Effector CD4-positive, alpha-beta T cell (primary cell): ENCODE measurements at places on chromosomes 12 and 14.
A peak's percentile ranks its signal among the peaks of the same experiment; 100 is the strongest.

DNA sequence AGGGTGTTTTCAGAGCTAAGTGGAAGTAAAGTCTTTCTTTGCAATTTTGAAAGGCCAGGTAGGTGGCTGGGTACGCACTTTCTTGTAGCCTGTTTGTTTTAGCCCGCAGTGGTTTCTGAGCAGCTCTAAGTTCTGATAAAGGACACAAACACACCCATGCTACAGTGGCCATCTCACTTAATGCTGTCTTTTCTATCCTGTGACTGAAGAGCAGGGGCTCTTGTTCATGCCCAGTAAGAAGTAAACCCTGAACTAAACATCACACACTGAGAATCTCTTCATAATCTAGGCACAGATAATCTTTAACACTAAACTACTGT, 427.2 kb downstream of the RAD51B start:
- DNase-seq: no peak

- no peak for DNase-seq
Observed at GRCh38 chr14:85415015-85415712, 114.8 kb upstream of the FLRT2 start.

GRCh38 chr12:62533755-62534107, 67.1 kb downstream of the MON2 start:
- DNase-seq: no peak

DNA sequence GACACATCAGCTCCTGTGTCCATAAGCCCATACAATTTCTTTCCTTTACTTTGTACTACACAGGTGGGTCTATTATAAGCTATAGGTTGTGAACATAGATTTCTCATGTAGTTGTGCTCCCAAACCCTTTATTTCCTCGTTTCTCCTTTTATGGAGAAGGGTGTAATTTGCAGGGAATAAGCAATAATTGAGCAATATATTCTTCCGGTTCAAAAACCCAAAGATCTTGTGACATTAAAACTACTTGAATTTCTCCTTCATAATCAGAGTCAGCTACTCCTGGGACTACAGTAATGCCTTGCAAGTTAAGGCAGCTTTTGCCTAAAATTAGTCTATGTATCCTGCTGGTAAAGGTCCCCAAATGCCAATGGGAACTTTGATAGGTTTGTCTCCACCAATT, 19.1 kb upstream of the MAPKAPK5 start:
- DNase-seq: no peak

GRCh38 chr14:55780156-55780946, 200.3 kb downstream of the KTN1 start:
- DNase-seq: no peak

- no peak for DNase-seq
Observed at GRCh38 chr14:24280797-24281460, 9.5 kb upstream of the RABGGTA start.

GRCh38 chr12:82805812-82806497, 119.2 kb downstream of the TMTC2 start:
- DNase-seq: no peak

DNA sequence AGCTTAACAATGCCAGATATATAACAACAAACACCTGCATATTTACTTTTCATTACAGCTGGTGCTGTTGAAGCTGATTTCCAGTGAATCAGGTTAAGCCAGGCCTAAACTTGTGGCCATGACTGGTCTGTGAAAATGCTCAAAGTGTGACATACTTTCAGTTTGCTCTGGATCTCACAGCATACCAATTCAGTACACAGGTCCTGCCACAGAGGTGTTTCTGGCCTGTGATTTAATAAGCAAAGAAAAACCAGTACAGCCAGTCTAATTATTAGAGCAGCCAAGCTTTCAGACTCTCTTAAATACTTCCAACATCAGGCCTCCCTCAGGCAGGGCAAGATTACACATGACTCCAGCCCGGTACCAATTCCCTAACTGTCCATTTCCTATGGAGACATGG, 27.4 kb upstream of the TMCC3 start:
- no peak for DNase-seq

GRCh38 chr12:76706101-76706500, 57.8 kb upstream of the ZDHHC17 start:
- DNase-seq: no peak

DNA sequence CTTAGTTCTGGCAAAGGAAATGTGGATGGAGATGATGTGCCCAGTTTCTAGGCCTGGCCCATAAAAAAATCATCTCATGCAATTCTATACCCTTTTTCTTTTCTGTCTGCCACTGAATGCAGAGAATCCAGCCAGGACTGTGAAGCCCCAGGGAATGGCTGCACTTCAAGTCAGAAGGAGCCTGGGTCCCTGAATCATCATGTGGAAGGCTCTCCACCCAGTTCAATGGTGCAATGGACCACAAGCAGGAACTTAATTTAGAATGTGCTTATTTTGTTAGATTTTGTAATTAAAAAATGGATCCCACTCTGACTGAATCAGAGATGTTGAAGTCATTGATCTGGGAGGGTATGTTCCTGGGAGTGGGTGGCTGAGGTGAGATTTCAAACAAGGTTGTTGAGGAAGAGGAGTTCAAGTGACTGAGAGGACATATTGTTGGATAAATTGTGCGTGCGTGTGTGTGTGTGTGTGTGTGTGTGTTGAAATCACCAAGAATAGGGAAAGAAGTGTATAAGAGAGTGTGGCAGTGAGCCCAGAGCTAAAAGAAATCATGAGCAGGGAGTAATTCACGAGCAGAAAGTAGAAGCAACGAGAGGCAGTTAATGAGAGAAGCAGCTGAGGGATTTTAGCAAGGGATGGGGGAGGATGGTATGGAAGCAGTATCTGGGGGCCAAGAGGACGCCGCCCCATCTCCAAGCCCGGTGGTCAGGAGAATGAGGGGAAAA, 125.4 kb downstream of the TMX1 start:
- no peak for DNase-seq

DNA sequence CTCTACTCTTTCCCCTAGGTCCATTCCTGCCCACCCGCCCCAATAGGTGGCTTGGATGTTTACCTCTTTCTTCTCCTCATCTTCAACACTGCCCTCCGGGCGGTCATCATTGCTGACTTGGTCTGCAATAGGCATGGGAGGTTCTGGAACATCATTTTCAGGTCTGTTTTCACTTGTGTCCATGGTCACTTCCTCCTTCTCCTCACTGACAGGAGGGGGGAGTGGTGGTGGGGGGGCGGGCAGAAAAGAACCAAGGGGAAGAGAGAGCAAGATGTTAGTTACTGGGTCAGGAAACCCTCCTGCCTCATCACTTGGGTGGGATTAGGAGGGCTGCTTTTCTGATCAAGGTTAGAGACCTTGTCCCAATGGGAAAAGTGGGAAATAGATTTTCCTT, 12.1 kb upstream of the CDH24 start:
- DNase-seq: no peak

GRCh38 chr14:58574623-58575022, 63.1 kb upstream of the DACT1 start:
- no peak for DNase-seq

DNA sequence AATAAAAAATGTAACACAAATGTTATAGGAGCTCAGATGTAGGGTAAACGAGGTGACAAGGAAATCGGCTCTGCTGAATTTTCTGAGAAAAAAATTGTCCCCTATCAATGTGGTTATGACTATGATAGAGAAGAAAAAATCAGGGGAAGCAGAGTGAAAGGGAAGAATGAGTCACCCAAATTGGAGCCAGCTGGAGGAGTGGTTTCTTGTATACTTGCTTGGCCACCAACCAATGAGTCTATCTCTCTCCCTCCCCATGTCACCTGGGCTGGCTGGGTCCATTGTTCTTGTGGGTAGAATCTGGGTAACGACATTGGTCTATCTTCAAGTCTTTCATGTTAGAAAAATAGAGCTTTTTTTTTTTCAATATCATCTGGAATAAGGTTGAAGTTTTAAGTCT, 196.6 kb upstream of the FLRT2 start:
- no peak for DNase-seq

GRCh38 chr14:30657606-30658163, 35.6 kb downstream of the SCFD1 start:
- no peak for DNase-seq

GRCh38 chr12:52351196-52352059, 15.9 kb downstream of the KRT85 start:
- DNase-seq: peak; percentile 21

DNA sequence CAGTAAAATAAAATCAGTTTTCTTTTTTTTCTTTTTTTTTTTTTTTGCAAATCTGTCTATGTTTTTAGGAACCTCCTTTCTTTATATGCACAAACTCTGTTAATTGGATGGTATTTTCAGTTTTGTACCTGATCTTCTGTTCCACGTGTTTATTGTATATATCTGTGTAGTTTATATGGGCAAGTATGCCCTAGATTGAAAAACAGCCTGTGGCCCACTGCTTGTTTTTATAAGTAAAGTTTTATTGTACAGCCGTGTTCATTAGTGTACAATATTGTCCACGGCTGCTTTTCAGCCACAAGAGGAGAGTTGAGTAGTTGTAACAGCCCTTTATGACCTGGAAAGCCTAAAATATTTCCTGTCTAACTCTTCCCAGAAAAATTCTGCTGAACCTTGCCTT, 18.7 kb upstream of the MYO1H start:
- no peak for DNase-seq

DNA sequence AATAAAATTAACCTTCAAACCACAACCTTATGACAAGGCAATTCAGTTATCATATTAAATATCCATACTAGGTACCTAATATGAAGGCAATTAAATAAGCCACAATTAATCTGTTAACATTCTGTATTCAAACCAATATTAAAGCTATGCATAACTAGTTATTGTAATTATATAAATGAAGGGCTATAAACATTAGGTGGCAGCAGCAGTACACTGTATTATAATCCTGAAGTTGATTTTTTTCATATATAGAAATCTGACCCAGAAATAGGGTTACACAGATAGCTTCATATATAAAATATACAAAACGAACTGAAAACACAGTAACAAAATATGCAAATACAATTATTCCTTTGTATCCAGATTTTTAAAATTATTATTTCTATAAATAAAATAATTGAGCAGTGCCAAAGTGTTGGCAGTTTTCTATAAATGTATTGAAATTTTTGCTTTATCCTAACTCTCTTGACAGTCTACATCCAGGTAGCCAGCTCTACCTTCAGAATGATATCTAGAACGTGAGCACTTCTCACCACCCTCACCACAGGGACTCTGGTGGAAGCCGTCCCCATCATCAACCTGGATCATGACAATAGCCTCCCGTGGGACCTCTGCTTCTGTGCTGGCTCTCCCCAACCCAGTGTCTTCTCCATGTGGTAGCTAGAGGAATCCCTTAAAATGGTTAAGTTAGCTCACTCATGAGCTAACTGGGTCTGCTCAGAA, 136.2 kb downstream of the MED13L start:
- no peak for DNase-seq

DNA sequence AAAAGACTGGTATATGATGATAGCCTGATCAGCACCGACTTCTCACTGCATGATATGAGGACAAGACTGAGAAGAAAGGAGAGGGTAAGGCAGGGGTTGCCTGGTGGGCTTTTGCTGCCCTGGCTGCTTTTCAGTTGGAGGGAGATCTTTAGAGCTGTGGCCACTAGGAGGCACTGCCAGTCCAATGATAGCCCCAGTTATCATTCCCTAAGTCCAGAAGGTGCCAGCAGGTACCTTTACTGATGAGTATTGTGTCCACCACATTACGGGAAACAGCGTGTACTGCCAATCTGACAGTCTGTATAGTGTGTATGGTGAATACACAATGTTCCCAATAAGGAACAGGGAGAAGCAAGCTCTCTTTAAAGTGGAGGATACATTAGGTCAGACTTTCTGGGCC, 55.8 kb upstream of the CCDC175 start:
- DNase-seq: no peak

DNA sequence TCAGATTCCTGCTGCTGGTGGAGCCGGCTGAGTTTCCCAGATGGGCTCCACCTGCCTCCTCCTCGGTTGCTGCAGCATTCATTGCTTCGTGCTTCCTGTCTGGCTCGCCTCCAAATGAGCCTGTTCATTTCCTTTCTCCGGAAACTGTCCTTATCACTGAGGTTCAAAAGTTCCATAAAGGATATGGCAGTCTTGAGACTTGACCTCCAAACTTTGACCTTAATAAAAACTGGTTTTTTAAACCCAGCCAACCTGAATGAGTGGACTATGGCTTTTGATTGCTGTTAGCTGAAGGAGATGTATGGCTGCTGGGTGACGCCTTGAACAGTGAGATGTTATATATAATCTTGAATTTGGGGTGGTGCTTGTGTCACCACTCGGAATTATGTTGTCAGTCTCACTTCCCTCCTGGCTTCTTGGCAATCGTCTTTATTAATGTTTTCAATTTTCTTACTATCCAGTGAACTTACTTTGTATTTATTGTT, 62.7 kb downstream of the RASSF3 start:
- DNase-seq: no peak

DNA sequence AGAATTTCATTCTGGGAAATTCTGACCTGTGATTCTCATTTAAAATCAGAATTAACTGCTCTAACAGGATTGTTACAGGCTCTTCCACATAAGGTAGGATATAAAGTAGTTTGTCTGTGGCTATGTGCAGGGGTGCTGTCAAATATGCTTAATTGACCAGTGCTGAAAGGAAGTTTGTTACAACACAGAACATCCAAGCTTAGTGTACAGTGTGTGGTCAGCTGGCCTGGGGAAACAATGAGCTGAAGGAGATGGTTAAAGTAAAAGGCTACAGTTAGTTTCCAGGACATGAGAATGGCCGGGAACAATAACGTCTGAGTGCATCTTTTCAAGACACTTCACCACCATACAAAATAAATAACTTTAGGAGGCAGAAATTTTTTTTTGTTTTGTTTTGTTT, 68.0 kb downstream of the PKP2 start:
- no peak for DNase-seq
